ENCODE measurements at places on chromosomes 1 and 21. TPM values are rescaled to one million over a fixed set of nuclear protein-coding genes. Genes with fewer than 3 reads are reported as not detected.

- H3K27me3 ChIP-seq, result no peaks in the 10 kb centered on the region
- DNase-seq, result no peak
- H3K4me1 ChIP-seq, result peaks cover 25% of the 10 kb centered on the region
- H3K4me3 ChIP-seq, result no peak overlapping the region
Observed at GRCh38 chr1:11989669-11990068, 9.4 kb downstream of the MFN2 start.

GRCh38 chr1:45016090-45016697, 4.1 kb downstream of the UROD start:
- H3K36me3 ChIP-seq, result no peaks in the 10 kb centered on the region
- H3K27me3 ChIP-seq, result no peaks in the 10 kb centered on the region
- no peak for DNase-seq
- H3K4me3 ChIP-seq, result no peak overlapping the region
- H3K27ac ChIP-seq, result no peak overlapping the region

GRCh38 chr1:79129914-79130313, 123.4 kb upstream of the ADGRL4 start:
- no peaks in the 10 kb centered on the region for H3K27me3 ChIP-seq
- no peak overlapping the region for H3K4me3 ChIP-seq
- H3K27ac ChIP-seq, result no peak overlapping the region
- no peak for DNase-seq
- H3K36me3 ChIP-seq, result no peaks in the 10 kb centered on the region

DVL1 gene
- 29.4 TPM for total RNA-seq

MEX3A gene
- total RNA-seq, result 0.07 TPM

DNA sequence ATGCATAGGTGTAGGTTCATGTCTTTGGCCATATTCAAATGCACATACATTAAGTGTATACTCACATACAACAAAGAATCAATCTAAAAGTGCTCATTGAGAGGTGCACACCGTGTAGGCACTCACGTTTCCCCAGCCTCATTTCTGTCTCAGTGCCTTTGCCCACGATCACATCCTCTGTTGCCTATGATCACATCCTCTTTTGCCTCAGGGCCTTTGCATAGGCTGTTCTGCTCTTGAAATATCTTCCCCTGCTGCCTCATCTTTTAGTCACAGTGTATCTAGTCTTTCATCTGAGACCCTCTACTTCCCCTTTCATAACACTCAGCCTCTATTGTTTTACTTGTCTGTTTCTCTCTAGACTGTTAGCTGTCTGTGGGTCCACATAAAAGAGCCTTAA, 69.3 kb downstream of the FOXD2 start:
- H3K4me3 ChIP-seq, result no peak overlapping the region
- peaks cover 63% of the 10 kb centered on the region for H3K27me3 ChIP-seq
- H3K36me3 ChIP-seq, result no peaks in the 10 kb centered on the region
- DNase-seq, result no peak
- H3K27ac ChIP-seq, result no peak overlapping the region

GRCh38 chr1:74467786-74468377, 44.5 kb downstream of the LRRC53 start:
- no peak overlapping the region for H3K4me3 ChIP-seq
- no peaks in the 10 kb centered on the region for H3K36me3 ChIP-seq
- DNase-seq, result no peak
- no peaks in the 10 kb centered on the region for H3K4me1 ChIP-seq

UTS2 gene
- total RNA-seq, result 0.70 TPM

ATP1A1 gene
- total RNA-seq, result 285 TPM

OR2T2 gene
- not detected for total RNA-seq

DNA sequence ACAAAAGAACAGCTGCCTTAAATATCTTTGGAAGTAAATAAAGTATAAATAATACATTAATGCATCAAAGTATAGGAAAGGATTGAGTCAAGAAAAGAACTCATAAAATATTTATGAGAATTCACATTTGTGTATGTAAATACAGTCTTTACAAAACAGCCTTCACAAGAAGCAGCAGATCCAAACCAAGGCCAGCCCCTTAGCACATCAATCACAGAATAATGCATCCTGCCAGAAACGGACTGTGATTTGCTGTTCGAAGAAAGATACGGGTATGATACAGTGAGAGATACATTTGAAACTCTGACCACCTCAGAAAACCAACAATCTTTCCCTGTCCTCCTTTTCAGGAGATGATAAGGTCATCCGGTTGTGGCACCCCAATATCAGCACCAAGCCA, 70.9 kb downstream of the WDR64 start:
- no peaks in the 10 kb centered on the region for H3K36me3 ChIP-seq
- H3K4me1 ChIP-seq, result no peaks in the 10 kb centered on the region
- no peak for DNase-seq
- H3K4me3 ChIP-seq, result no peak overlapping the region
- peaks cover 26% of the 10 kb centered on the region for H3K27me3 ChIP-seq

GRCh38 chr1:51968632-51969031, 21.9 kb downstream of the RAB3B start:
- DNase-seq, result no peak
- H3K4me1 ChIP-seq, result no peaks in the 10 kb centered on the region
- H3K27ac ChIP-seq, result no peak overlapping the region
- no peak overlapping the region for H3K4me3 ChIP-seq

CRYAA gene
- total RNA-seq, result not detected

DNA sequence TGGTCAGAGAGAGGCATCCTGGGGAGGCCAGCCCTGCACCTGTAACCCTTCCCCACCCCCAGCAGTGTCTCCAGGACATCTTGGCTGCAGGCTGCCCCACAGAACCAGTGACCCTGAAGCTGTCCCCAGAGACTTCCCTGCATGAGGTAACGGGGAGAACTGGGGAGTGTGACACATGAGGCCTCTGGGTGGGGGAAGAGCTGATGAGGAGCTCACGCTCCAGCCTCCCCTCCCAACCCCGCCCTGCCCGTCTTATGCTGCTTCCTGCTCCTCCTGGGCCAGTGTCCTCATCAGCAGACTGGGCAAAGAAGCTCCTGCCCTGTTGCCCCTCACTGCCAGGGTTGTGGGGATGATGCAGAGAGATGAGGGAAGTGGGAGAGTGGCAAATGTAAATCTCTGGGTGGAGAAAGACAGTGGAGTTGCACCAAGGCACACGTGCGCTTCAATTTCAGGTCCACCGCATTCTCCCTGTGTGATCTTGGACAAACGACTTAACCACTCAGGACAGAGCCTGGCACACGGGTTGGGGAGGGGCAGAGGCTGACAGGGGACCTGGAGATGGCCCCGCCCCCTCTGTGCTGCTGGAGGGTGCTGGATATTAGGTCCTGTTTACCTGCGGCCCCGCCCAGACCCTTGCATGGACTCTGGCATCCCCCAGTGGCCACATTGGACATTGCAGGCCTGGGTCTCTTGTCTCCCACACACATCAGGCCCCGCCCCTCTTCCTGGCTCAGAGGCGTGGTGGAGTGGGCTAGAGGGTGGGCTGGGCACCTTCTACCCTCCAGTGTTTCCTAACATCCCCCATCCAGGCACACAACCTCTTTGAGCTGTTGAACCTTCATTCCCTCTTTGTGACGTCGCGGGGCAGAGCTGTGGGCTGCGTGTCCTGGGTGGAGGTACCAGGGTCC, 12.3 kb downstream of the CLCNKB start:
- H3K36me3 ChIP-seq, result no peaks in the 10 kb centered on the region
- H3K4me1 ChIP-seq, result peaks cover 3% of the 10 kb centered on the region
- H3K27ac ChIP-seq, result no peak overlapping the region
- DNase-seq, result peak; percentile 71
- H3K4me3 ChIP-seq, result no peak overlapping the region

DNA sequence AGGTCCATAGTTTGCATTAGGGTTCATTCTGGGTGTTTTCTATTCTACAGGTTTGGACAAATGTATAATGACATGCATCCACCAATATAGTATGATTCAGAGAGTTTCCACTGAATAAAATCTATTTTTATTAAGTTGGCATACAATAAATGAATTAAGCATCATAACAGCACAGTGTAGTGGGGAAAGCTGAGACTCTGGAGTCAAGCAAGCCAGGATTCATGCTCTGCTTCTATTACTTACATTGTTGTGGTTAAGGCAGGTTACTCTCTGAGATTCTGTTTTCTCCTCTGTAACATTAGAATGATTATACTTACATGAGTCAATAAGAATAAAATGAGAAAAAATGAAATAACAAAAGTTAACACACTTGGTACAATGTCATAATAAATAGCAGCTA, 131.3 kb downstream of the SLC30A10 start:
- no peaks in the 10 kb centered on the region for H3K4me1 ChIP-seq
- H3K36me3 ChIP-seq, result no peaks in the 10 kb centered on the region
- H3K27ac ChIP-seq, result no peak overlapping the region
- H3K4me3 ChIP-seq, result no peak overlapping the region
- H3K27me3 ChIP-seq, result peaks cover 3% of the 10 kb centered on the region

DNA sequence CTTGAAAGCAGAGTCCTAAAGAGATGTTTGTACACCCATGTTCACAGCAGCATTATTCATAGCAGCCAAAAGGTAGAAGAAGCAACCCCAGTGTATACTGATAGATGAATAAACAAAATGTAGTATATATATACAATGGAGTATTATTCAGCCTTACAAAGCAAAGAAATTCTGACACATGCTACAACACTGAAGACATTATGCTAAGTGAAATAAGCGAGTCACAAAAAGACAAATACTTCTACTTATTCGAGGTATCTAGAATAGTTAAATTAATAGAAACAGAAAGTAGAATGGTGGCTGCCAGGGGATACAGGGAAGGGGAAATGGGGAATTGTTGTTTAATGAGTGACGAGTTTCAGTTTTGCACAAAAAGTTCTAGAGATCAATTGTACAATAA, 23.5 kb downstream of the COP1 start:
- peaks cover 30% of the 10 kb centered on the region for H3K4me1 ChIP-seq
- H3K27ac ChIP-seq, result peak overlapping the region; percentile 65
- H3K27me3 ChIP-seq, result no peaks in the 10 kb centered on the region
- H3K4me3 ChIP-seq, result no peak overlapping the region
- no peaks in the 10 kb centered on the region for H3K36me3 ChIP-seq
- DNase-seq, result no peak

GRCh38 chr1:163673759-163674151, 352.0 kb downstream of the NUF2 start:
- H3K4me3 ChIP-seq, result no peak overlapping the region
- H3K27me3 ChIP-seq, result no peaks in the 10 kb centered on the region
- no peak overlapping the region for H3K27ac ChIP-seq
- no peaks in the 10 kb centered on the region for H3K4me1 ChIP-seq
- no peak for DNase-seq

TNFRSF1B gene
- total RNA-seq, result 479 TPM

- no peak overlapping the region for H3K27ac ChIP-seq
- H3K27me3 ChIP-seq, result no peaks in the 10 kb centered on the region
- no peaks in the 10 kb centered on the region for H3K36me3 ChIP-seq
- H3K4me1 ChIP-seq, result peaks cover 19% of the 10 kb centered on the region
Observed at GRCh38 chr1:226949401-226949800, 9.3 kb downstream of the COQ8A start.

DUSP23 gene
- 14.4 TPM for total RNA-seq

- H3K27me3 ChIP-seq, result peaks cover 7% of the 10 kb centered on the region
- H3K36me3 ChIP-seq, result no peaks in the 10 kb centered on the region
- no peaks in the 10 kb centered on the region for H3K4me1 ChIP-seq
- no peak overlapping the region for H3K27ac ChIP-seq
Observed at GRCh38 chr21:46159841-46160656, 4.7 kb upstream of the FTCD start.

GJA8 gene
- not detected for total RNA-seq

DNA sequence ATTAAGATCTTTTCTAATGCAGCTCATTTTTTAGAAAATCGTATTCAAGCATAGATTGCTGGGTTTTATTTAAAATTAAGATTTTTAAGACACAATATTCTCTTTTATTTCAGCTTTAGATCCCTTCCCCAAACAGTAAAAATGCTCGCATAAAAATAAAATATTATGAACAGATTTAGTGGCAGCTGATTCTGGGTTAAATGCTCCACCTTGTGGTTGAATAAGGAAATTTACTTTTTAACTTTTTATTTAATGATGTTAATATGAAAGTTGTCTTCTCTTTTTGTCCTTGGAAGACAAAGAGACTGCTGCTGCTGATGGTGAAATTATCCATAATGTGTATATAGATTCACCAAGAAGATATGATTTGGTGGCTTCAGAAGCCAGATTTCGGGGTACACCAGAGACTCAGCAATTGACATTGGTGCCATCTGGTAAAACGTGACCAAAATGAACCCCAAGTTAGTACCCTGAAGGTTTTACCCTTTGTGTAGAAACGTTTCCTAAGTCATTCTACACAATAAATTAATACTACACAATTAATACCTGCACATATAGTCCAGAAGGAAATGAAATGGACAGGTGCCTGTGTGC, 128.0 kb downstream of the ADAMTS1 start:
- no peaks in the 10 kb centered on the region for H3K27me3 ChIP-seq
- no peak overlapping the region for H3K27ac ChIP-seq
- DNase-seq, result no peak
- H3K4me3 ChIP-seq, result no peak overlapping the region
- no peaks in the 10 kb centered on the region for H3K36me3 ChIP-seq

CLCA1 gene
- total RNA-seq, result not detected

DNA sequence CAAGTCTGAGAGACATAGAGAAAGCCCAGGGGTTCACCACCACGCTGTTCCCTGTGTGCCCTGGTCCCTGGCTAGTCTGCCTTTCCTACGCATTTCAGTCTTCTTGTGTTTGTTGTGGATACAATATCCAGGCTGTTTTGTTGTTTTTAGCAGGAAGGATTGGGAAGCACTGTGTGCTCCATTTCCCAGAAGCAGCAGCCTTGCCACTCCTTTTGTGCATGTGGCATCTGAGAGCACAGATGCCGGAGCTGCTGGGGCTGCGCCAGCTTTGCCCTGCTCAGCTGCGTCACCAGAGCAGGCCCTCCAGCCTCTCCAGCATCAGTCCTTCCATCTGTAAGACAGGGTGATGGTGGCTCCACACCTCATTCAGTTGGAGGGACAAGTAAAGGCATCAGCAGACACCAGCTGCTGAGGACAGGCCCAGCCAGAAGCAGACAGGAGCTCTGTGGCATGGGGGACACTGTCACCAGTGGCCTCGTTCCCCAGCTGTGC, 94.4 kb upstream of the COL6A1 start:
- peaks cover 7% of the 10 kb centered on the region for H3K36me3 ChIP-seq
- no peak overlapping the region for H3K27ac ChIP-seq
- H3K4me1 ChIP-seq, result peaks cover 24% of the 10 kb centered on the region
- H3K4me3 ChIP-seq, result no peak overlapping the region
- no peak for DNase-seq

LAMB3 gene
- total RNA-seq, result 1.1 TPM

DNA sequence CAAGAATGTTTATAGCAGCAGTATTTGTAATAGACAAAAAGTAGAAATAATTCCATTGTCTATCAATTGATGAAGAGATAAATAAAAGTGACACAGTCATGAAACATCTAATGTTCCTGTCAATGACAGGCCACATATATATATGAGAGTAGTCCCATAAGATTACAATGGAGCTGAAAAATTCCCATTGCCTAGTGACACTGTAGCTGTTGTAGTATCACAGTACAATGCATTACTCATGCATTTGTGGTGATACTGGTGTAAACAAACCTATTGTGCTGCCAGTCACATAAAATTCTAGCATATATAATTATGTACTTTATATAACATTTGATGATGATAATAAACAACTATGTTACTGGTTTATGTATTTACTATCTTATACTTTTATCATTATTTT, 141.9 kb upstream of the LYPLAL1 start:
- no peak overlapping the region for H3K27ac ChIP-seq
- H3K4me3 ChIP-seq, result no peak overlapping the region
- H3K27me3 ChIP-seq, result no peaks in the 10 kb centered on the region
- no peaks in the 10 kb centered on the region for H3K4me1 ChIP-seq
- no peak for DNase-seq
